Smooth muscle cell of the brain vasculature (primary cell): ENCODE measurements at places on chromosomes 2 and 18.

DNA sequence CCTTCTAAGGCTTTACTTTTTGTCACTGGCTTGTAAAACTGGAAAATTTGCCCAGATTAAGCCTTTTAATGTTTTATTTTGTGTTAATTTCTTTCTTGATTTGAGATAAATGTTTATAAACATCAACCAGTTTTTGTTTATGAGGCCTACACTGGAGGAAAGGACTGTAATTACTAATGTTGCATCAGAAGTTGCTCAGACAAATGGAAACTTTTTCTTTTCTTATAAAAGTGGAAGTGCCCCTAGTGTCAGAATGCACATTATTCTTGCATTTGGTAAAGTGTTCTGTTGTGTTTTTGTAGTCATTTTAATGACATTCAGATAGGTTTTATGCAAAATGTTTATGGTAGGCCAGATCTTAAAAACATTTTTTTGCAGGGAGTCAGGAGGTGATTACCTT lies 25.3 kb downstream of the LCLAT1 start:
- no peak for DNase-seq

DNA sequence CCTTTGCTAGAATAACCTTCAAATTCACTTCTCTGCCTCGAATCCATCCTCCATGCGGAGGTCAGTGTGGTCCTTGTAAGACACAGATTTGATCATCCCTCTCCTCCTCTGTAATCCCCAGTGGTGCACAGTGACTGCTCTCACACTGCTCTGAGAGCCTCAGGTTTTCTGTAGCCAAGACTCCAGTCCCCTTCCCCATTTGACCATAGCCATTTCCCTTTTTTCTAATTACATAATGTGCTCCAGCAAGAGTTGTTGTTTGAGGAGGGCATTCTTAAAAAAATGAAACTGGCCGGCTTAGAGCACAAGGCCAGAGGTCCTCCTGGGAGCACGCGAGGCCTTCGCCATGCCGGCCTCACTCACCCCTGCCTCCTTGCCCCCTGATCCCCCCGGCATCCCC lies 34.7 kb upstream of the LPIN1 start:
- no peak for DNase-seq

DNA sequence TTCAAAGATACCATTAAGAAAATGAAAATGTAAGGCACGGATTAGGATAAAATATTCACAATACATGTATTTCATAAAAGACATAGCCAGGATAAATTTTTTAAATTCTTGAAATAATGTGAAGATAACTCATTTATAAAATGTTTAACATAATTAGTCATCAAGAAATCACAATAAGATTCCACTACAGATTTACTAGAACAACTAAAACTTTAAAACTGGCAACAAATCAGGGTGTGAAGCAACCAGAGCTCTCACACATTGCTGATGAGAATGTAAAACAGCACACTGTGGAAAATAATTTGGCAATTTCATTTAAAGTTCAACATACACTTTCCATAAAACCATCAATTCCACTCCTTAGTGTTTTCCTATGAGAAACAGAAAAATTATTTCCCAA lies 89.6 kb upstream of the UBE2E3 start:
- no peak for DNase-seq

- DNase-seq = no peak
These were observed 149.5 kb downstream of the ATP9B start for GRCh38 chr18:79218605-79219190.

GRCh38 chr2:109435901-109436598 lies 177.7 kb downstream of the SEPTIN10 start:
- peak; percentile 62 for DNase-seq

DNA sequence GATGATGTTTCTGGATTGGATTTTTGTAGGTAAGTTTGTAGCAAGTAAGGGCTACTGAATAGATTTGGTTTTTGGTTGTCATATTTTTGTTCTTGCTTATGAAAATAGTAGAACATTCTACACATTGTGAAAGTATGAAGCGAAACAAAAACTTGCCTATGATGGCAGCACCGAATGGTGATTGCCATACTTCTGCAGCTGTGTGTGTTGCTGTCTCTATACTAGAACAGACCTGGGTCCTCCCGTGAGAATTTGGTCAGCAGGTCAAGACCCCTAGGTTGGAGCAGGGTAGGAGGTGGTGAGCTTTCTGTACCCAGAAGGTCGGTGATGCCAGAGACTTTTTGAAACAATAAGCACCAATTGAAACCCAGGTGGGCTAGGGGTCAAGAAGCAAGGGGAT lies 322.6 kb downstream of the PRKCE start:
- no peak for DNase-seq

DNA sequence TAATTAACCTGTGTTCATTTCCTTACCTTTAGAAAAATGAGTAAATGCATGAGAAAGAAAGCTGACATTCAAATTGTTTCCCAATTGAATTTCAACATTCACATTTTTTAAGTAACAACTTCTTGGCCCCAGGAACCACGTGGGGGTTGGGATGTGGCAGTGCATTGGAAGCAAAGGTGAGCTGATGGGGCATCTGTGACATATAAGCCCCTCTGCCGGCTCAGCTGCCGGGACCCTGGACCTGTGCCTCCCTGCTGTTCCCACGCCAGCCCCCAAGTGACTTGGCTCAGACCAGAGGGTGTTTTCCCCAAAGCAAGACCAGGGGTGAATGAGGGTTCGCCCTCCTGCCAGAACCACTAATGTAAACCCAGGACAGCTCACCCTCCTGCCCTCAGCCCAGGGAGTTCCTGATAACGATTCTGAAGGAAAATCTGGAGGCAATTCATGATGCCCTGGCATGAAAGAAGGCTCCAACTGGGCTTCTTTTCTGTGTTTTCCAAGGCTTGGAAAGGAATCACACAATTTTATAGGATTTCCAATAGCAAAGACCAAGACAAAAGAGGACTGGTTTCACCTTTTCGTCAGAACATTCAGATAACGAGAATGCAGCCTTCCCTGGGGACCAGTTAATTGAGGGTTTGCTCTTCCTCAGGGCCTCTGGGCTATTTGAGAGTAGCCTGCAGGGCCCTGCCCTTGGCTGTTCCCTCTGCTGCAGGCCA lies 193.2 kb upstream of the TWIST2 start:
- no peak for DNase-seq

DNA sequence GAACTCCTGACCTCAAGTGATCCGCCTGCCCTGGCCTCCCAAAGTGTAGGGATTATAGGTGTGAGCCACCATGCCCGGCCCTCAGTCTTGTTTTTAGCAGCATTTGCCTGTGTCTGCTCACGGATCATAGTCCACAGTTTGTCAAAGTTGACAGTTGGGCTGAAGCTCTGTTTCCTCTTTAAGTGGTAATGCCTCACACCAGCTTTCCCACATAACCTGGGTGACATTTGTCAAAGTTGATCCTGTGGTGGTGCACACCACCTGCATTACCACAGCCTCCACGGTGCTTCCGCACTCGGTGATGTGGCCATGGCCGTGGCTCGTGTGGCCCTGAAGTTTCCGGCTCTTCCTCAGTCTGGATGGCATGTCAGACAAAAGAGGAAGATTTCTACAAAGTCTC lies 27.1 kb downstream of the RAB31 start:
- no peak for DNase-seq

DNA sequence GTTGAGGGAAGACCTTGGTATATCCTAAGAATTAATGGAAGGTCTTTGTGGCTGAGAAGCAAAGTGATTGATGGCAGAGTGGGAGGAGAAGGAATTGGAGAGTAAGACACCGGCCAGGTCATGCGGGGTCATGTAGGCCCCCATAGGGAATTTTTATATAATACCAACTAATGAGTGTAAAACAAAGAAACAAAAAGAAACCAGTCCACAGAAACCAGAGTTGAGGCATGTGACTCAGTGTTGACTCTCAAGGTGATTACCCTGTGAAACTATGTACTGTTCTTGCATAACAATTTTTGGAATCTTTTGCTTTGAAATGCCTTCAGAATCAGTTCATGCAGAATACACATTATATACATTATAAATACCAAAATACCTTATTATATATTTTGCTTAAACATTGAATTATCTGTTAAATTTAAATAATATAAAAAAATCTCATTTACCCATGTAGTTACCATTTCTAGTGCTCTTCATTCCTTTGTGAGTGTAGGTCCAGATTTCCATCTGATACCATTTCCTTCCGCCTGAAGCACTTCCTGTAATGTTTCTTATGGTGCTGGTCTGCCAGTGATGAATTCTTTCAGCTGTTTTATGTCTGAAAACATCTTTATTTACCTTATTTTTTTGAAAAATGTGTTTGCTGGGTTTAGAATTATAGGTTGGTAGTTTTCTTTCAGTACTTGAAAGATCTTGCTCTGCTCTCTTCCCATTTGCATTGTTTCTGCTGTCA lies 8.6 kb downstream of the CLIP4 start:
- DNase-seq = no peak

DNA sequence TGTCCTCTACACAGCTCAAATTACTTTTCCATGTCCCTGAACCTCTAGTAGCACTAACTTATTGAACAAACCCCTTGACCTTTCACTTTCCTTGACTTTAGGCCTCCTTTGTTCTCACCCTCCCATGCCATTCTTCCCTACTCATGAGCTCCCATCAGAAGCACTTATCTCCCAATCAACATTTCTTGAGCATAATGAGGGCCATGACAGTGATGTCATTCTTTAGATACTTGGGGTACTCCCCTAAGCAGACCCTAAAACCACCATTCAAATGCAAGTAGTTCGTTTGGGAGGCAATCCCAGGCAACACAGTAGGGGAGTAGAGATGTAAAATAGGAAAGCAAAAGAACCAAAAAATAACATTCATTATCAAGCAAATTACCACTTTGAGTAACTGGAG lies 115.9 kb upstream of the ARHGAP28 start:
- DNase-seq = no peak

DNA sequence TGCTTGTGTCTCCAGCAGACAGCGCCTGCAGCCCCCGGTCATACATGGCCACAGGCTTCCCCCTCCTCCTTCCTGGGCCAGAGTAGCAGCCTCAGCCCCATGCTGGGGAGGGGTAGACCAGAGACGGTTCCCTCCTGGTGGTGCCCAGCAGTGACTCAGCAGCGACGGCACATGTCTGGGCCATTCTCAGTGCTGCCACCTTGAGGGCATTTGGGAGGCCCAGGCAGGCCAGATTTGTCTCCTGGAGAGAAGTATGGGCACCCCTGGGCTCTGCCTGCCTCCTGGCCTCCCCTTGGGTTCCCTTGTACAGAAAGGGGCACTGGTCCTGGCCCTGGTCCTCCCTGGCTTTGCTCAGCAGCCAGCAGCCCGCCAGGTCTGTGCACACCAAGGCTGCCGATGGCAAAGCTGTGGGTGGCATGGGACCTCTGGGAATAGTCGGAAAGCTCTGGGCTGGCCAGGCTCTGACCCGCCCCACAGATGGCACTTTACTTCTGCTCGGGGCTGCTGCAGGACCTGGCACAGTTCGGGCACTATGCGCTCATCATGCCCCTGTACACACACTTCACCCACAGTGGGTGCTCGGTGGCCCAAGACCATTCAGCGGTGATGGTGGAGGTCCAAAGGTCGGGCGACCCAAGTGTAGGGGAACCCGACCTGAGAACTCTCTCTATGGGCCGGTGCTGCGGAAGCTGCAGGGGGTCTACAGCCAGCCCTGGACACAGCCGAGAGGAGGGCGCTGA lies 11.4 kb upstream of the ALPI start:
- no peak for DNase-seq

GRCh38 chr2:98947554-98947953 lies 11.5 kb upstream of the CRACDL start:
- DNase-seq = no peak

DNA sequence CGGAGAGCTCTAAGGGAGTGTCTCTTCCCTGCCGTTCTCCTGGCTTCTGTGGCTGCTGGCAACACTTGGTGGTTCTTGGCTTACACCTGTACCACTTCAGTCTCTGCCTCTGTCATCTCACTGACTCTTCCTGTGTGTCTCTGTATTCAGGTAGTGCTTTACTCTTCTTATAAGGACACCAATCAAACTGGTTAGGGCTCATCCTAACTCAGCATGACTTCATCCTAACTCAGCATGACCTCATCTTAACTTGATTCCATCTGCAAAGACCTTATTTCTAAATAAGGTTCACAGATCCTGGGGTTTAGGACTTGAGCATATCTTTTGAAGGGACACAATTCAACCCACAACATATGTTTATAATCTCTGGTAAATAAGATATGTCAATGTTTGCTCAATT lies 51.6 kb upstream of the DSEL start:
- no peak for DNase-seq

- DNase-seq = no peak
These were observed 108.5 kb downstream of the CDCA7 start for GRCh38 chr2:173462892-173463840.

DNA sequence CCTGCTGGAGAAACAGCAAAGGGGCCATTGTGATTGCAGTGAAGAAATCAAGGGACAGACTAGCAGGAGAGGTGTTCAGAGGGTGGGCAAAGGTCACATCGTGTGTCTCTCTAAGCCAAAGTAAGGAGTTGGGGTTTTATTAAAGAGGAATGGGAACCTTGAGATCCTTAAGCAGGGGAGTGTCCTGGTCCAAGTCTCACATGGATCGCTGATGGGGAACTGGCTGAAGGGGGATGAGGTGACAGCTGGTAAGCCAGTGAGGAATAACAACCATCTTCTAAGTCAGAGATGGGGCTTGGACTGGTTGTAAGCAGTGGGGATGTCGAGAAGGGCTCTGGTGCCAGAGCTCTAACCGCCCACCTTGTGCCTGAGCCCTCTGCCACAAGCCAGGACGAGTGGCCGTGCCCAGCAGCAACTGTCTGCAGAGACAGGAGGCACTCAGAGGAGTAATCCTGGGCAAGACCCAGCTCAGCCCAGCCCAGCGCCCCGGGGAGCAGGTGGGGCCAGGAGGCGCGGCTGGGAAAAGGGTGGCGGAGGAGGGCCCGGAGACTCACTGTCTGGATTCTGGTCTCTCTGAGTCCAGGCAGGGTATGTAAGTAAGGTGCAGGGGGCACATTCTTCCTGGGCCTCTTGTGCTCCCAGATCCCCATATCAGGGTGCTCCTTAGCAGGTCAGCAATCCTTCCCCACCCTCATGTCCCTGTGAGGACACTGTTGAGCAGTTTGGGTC lies 13.7 kb downstream of the WNT10A start:
- no peak for DNase-seq

- DNase-seq = no peak
These were observed 53.5 kb upstream of the ID2 start for GRCh38 chr2:8628179-8628865.

DNA sequence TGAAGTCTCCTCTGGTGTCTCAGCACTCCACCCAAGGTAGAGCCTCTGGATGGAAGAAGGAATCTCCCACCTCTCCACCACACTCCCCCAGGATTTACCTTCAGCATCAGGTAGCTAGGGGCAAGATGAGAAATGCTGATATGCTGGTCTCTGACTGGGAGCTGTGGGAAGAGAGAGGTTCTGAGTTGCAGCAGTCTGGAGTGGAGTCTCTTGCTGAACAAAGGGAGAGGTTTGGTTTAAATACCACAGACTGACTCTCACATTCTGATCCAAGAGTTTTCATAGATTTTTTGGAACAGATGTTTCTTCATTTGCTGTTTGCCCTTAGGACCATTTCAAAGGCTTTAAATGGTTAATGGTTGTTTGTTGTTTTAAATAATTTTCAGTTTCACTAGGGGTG lies 1.1 kb upstream of the CFLAR start:
- no peak for DNase-seq
